ENCODE measurements at places on chromosomes 13 and 19. TPM values are rescaled to one million over a fixed set of nuclear protein-coding genes. Genes with fewer than 3 reads are reported as not detected.

The FSD1 gene
- total RNA-seq = 0.34 TPM

- no peak for DNase-seq
These were observed 10.9 kb upstream of the SHD start for GRCh38 chr19:4267901-4268815.

GRCh38 chr13:73945871-73946270 lies 188.3 kb downstream of the KLF12 start:
- no peak for DNase-seq

The WTIP gene
- total RNA-seq = 12.2 TPM

DNA sequence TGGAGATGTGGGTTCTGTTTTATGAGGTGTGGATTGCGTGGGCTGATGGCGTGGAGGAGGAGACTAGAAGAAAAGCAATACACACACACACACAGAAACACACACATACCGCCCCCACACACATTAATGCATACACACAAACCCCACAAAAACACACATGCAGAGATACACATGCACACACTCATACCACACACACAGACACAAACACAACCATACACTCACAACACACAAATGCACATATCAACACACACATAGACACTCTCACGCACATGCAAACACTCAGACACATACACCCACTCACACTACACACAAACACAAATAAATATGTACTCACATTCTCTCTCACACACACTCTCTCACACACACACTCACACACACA lies 75.7 kb upstream of the UBL3 start:
- DNase-seq = no peak

- DNase-seq = no peak
These were observed 11.4 kb downstream of the LPAR6 start for GRCh38 chr13:48401480-48401879.

The DIAPH3 gene
- total RNA-seq = 0.14 TPM

GRCh38 chr13:51311957-51312520 lies 27.5 kb upstream of the SERPINE3 start:
- DNase-seq = no peak

DNA sequence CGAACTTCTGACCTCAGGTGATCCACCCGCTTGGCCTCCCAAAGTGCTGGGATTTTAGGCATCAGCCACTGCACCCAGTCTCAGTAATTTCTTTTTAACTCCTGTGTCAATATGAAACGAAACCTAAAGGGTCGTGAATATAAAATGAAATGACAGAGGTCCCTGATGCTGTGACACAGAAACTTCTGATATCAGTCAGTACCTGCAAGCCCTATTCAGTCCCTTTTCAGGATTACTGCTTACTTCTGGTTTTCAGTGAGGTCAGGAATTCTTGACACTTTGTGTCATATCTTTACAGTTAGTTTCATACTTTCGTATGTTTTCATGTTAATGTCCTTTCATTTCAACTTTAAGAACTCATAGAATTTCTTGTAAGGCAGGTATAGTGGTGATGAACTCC lies 58.7 kb downstream of the RNF17 start:
- DNase-seq = no peak

GRCh38 chr19:40559394-40559793 lies 17.3 kb upstream of the SHKBP1 start:
- DNase-seq = no peak

DNA sequence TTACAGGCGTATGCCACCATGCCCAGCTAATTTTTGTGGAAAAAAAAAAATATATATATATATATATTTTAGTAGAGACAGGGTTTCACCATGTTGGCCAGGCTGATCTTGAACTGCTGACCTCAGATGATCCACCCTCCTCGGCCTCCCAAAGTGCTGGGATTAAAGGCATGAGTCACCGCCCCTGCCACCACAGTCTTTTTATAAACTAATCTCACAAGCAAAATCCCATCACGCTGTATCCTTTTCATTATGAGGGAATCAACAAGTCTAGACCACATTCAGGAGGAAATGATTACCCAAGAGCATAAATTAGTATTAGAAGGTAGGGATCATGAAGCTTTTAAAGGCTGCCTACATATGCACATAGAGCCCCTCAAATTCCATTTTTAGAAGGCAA lies 210.6 kb upstream of the NBEA start:
- no peak for DNase-seq

The TEX26 gene
- not detected for total RNA-seq

- no peak for DNase-seq
These were observed 6.0 kb upstream of the GJB2 start for GRCh38 chr13:20198781-20199180.

DNA sequence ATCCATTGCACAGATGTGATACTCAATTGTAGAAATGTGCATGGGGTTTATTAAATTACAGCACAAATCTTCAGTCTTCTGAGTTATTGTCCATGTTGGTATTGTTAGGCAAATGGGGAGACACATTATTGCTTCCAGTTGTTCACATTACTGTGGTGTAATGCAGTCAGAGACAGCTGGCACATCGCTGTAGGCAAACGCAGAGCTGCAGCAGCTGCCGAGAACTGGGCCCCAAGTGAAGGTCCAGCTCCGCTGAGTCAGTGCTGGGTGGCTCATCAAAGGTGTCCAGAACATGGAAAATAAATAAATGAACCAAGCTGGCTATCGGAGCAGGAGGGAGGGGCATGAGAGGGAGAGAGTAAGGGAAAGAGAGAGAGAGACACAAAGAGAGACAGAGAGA lies 299.1 kb upstream of the OBI1 start:
- no peak for DNase-seq

GRCh38 chr13:26459276-26460131 lies 98.0 kb upstream of the WASF3 start:
- DNase-seq = no peak

DNA sequence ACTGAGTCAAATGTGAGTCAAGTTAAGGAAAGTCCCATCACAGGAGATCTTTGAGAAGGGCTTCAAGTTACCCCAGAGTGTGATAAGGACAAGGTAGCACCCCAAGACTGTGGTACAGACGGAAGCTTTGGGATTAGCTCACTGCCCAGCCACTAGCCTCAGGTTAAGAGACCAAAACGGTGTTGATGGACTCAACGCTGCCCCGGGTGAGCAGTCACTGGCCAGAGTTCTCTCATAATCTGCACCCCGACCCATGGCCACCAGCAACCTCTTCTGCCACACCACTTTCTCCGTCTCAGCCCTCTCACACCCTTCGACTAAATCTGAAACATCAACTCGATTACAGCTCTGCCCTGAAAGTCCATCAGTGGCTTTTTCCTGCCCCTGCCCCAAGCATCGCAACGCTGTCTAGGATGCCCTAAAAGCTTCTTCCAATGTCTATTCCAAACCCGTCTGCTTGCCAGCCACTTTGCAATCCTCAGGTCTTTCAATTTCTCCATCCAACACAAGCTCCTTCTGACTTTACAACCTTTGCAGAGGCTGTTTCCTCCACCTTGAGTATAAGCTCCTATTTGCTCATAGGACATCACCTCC lies 5.6 kb downstream of the HNRNPL start:
- no peak for DNase-seq

GRCh38 chr13:27619093-27619727 lies 1.1 kb downstream of the LNX2 start:
- no peak for DNase-seq

- DNase-seq = no peak
These were observed 2.0 kb downstream of the ZSCAN1 start for GRCh38 chr19:58035863-58036262.

DNA sequence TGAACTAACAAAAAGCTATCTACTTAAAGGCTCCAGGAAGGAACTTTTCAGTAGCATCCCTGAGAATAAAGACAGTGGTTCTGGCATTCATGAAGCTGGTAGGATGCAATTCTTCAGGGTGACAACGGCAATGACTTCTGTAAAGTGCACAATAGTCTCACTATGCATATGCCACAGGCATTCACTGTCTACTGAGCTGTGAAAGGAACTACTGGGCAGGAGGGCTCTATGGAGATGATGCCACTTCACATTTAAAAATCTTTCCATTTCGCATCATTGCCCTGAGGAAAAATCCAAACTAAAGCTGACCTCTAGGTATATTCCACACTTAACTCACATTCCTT lies 2020.6 kb upstream of the PCDH20 start:
- no peak for DNase-seq

GRCh38 chr19:20171285-20171684 lies 4.3 kb downstream of the ZNF486 start:
- DNase-seq = no peak

GRCh38 chr13:43804461-43805070 lies 17.8 kb upstream of the ENOX1 start:
- DNase-seq = peak; percentile 19

- DNase-seq = no peak
These were observed 15.7 kb upstream of the ZNF544 start for GRCh38 chr19:58213075-58213369.

The FAM124A gene
- 11.7 TPM for total RNA-seq

DNA sequence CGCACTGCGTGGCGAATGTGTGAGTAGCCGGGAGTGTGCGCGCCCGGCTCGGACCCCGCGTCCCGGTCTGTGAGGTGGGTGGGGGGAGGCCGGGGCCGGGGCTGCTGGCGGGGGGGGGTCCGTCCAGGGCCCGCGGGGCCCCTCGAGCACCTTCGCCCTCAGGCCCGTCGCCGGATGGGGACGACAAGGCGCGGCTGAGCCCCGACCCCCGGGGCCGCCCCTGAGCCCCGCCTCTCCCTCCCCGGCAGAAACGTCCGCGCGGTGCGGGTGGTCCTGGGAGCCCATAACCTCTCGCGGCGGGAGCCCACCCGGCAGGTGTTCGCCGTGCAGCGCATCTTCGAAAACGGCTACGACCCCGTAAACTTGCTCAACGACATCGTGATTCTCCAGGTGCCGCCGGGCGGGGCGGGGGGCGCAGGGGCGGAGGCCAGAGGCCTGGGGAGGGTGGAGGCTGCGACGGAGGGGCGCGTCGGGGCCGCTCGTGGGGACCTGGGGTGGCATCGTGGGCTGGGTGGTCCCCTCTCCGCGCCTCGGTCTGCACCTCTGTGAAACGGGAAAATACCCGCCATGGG lies 997 bp downstream of the ELANE start:
- no peak for DNase-seq

DNA sequence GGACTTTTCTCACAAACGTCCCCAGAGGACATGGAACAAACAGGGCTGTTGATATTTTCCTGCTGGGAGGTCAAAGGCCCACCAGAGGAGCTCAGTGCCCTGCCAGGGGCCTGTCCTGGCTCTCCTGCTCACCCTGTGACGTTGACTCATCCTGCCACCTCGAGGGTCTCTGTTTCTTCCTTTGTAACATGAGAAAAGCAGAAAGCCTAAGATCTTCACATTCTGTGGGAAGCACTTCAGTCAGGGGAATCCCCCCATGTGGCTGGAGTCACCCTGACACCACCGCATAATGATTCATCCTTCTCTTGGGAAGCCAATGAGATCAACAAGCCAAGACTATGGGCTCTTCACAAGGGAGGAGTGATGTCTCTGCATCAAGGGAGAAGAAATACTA lies 147.9 kb downstream of the KATNAL1 start:
- no peak for DNase-seq

DNA sequence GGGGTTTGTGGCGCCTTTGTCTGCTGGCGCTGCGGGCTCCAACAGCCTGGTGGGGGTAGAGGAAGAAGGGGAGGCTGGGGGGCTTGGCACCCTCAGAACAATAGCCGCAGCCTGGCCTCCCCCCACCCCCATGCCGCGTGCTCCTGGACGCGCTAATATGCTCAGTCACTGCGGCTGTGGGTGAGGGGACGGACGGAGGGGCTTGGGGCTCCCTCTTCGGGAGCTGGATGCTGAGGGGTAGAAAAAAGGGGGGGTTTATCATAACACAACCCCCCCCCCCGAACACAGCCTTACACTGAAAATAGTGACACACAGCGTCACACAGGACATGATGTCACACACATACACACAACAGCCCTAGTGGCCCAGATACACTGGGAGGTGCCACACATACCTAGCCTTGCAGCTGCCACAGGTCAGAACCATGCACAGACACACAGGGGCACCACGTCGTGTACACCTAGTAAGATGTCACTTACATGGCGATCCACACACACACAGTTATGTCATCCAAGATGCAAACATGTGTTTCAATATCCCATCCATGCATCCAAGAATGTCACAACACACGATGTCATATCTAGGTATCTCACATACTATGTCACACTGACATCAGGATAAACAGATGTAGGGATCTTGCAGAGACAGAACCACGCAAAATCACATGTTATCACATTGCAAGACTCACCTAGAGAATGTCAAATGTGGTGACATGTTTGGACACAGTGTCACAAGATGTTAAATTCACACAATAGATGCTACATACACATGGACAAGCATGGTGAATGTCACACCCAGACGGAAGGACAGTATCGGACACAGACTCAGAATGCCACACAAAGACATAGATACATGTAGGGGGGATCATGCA lies 806 bp downstream of the MAST1 start:
- DNase-seq = no peak

DNA sequence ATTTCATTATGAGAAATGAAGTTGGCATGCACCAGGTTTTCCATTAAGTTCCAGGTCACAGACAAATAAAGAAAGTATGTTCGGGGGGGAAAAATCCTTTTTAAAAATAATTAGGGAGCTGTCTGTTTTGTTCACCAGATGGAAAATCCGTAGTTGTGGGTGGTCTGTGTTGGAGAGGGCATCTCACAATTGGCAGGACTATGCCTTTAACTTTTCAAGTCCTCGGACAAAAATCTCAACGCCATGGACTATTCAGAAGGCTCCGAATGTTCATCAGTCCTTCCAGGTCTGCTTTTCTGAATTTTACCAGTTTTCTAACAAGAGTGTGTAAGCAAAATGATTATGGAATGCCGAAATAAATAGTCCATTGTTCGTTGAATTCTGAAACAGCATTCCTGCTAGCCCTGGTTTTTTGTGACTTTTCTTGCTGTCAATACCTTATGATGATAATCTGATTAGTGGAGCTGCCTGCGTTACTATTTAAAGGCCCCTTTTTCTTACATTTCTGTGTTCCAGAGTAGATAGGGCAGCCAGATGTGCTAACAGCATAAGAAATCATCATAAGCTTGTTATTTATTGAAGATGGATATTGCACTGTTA lies 146.9 kb downstream of the TM9SF2 start:
- DNase-seq = no peak

The KLK11 gene
- total RNA-seq = not detected
